Left ventricle myocardium inferior (tissue), 1 donor: ENCODE measurements at places on chromosomes 11 and 22.
A peak's percentile ranks its signal among the peaks of the same experiment; 100 is the strongest.

- no peak for DNase-seq
These were observed 7.8 kb upstream of the TMPRSS4 start for GRCh38 chr11:118068945-118069612.

- DNase-seq, result no peak
These were observed 72.7 kb upstream of the RTL6 start for GRCh38 chr22:44570476-44571445.

DNA sequence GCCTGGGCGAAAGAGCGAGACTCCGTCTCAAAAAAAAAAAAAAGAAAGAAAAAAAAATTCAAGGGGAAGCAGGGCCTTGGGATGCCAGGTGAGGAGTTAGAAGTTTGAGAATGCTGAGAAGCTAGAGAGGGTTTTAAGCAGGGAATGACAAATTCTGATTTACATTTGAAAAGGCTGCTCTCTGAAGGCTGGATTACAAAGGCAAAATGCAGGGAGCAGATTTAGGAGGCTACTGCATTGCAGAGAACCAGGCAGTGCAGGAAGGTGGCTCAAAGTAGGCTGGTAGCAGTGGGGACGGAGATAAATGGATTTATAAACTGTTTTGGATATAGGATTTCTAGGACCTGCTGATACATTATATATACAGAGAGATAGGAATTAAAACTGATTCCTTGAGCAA is 66.6 kb downstream of the KCNC1 start:
- DNase-seq, result no peak

DNA sequence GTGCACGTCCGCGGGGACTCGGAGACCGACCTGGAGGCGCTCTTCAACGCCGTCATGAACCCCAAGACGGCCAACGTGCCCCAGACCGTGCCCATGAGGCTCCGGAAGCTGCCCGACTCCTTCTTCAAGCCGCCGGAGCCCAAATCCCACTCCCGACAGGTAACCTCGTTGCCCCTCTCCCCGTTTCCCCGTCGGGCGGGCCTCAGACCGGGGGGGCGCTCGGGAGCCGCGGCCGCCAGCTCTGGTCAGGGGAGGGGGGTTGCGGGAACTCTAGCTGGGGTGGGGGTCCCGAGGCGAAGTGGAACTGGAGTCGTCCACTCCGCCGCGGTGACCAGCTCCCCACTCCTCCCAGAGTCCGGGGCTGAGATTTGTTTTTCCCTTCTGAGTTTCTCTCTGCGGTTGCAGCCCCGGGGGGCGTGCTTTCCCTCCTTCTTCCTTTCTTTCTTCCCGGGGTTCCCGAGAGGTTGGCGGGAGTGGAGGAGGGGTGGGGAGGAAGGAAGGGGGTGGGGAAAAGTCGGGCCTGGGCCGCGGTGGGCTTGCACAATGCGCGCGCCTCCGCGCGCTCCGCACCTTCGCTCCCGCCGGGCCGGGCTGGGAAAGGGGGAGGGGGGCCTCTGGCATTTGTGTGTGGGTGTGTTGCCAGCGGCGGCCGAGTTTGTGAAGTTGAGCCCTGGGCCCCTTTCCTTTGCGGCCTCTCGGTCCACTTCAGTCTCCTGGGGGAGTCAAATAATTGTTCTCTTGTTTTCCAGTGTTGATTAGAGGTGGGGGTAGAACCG is 952 bp downstream of the YAP1 start:
- peak; percentile 73 for DNase-seq

GRCh38 chr11:112303616-112304015 is 43.0 kb upstream of the PLET1 start:
- no peak for DNase-seq

GRCh38 chr11:77071077-77071476 is 4.3 kb downstream of the CAPN5 start:
- DNase-seq, result no peak
